ENCODE measurements at places on chromosomes 4 and X. TPM values are rescaled to one million over a fixed set of nuclear protein-coding genes. Genes with fewer than 3 reads are reported as not detected.

Gene ADH4
- total RNA-seq: 0.64 TPM

Gene POU4F2
- total RNA-seq: not detected

DNA sequence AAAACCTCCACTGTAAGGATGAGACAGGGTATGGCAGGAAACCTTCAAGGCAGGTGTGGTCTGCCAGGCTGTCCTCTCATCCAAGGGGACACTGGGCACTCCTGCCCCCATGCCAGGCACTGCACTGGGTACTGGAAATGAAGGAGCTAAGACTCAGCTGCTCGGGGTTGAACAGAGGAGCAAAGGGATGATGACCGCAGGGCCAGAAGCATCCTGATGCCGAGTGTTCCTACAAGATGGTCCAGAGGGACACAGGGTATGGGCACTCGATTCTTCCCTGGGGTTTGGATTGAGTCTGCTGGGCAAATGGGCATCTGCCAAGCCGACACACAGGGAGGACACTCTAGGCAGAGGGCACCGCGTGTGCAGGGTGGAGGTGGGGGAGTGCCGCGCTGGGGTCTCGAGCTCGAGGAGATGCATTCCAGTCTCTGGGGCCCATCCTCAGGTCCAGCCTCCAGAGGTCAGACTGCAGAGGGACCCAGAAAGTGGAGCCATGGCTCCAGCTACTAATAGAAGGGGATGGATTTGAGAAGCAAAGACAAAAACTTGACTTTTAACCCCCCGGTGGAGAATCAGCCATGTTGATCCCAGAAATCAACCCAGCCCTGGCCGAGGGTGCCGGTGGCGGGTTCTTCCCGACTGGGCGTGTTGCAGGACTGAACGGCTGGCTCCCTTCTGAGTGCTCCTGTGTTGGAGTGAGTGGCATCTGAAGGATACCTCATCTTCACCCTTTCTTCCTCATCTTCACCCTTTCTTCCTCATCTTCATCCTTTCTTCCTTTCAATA is 247.0 kb downstream of the AFAP1 start:
- no peak for DNase-seq

DNA sequence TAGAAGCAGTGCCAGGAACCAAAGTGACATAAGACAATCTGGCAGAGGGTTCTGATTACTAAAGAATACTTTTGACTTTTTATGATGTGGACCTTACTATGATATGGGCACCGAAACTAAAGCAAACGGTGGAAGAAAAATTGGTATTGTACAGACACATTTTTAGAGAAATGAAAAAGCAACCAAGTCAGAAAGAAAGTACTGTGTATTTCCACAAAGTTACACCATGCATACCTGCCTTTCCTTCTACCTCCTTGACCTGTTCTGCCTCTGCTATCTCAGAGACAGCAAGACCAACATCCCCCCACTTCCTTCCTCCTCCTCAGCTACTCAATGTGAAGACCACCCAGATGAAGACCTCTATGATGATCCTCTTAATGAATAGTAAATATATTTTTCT is 88.3 kb downstream of the HUWE1 start:
- no peak for DNase-seq

- no peak for DNase-seq
These were observed 29.6 kb downstream of the REST start for GRCh38 chr4:56937262-56937661.

GRCh38 chrX:49291615-49292337 is 11.7 kb upstream of the GAGE10 start:
- DNase-seq: no peak

Gene RS1
- total RNA-seq: not detected

DNA sequence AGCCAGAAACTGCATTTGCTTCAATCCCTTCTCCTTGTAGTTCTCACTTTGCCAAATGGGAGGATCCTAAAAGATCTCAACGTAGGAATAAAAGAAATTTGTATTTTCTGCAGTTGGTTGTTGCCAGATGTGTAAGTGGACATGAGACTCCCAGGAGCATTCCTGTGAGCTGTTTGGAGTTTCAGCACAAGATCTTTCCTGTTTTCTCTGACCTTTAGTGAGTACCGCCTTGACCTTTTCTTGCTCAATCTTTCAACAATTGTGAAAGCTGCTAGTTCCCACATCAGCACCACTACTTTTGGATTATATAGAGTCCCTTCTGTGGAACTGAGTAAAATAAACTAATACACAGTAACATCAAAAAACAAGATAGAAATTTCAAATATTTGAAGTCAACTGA is 683.8 kb upstream of the PABPC4L start:
- DNase-seq: no peak

- DNase-seq: no peak
These were observed 9.2 kb downstream of the PWWP3B start for GRCh38 chrX:106177106-106177981.

Gene MGARP
- 1.2 TPM for total RNA-seq

GRCh38 chrX:109485470-109486340 is 3.8 kb upstream of the GUCY2F start:
- peak; percentile 44 for DNase-seq

- no peak for DNase-seq
These were observed 39.1 kb upstream of the MBTPS2 start for GRCh38 chrX:21800344-21800770.

DNA sequence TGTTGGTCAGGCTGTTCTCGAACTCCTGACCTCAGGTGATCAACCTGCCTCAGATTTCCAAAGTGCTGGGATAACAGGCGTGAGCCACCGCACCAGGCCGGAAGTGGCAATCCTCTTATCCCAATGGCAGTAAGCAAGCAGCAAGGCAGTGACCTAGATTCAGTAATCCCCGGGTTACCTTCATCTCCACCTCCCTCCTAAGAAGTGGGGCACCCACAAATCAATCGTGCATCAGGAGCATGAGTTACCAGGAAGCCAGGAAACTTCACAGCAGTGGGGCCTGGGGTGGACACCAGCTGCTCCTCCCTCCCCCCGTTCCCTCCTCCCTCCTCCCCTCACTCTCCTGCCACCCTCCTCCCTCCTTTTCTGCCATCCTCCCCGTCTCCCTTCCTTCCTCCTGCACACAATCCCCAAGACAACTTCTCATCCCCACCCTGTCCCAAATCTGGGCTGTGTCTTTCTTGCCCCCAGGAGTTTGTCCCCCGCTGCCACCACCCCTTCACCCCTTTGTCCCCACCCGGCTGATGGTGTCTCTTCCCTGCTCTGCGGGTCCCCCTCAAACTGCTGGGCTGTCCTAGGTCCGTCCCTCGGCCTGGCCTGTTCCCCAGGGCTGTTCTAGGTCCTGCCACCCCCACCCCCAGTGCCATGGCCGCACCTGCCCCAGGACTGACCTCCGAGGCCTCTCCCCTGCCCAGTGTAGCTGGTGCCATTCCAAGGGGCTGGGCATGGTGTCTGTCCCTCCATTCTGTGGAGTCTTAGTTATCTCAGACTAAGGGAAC is 2.2 kb downstream of the PDE6B start:
- DNase-seq: no peak

Gene FGD1
- 6.7 TPM for total RNA-seq

DNA sequence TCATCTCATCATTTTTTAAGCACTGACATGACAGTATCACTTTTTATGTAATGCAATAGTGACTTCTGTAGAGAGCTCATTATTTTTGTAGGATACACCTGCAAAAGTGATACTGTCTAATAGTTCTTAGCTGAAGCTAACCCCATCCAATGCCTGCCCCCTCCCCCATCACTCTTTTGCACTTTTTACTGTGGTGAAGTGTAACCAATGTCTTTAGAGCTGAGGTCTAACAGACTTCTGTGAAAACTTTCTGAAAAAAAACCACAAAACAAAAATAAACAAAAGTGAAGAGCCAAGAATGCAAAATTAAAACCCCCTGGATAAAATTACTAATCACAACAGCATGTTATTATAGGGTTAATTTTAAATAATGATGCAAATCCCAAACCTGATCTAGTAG is 301.1 kb downstream of the ANK2 start:
- DNase-seq: no peak

Gene CNGA1
- 6.3 TPM for total RNA-seq

Gene TLL1
- 10.5 TPM for total RNA-seq

DNA sequence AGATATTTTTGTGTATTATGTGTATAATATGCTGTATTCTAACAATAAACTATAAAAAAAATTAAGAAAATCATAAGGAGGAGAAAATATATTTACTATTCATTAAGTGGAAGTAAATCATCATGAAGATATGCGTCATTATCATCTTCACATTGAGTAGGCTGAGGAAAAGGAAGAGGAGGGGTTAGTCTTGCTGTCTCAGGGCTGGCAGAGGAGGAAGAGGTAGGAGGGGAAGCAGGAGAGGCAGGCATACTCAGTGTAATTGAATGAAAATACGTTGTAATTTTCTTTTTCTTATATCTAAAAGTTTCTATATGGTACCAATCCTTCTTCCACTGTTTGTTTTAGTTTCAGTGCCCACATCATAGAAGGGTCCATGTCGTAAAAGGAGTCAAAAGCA is 9.8 kb upstream of the TMEM185A start:
- no peak for DNase-seq

DNA sequence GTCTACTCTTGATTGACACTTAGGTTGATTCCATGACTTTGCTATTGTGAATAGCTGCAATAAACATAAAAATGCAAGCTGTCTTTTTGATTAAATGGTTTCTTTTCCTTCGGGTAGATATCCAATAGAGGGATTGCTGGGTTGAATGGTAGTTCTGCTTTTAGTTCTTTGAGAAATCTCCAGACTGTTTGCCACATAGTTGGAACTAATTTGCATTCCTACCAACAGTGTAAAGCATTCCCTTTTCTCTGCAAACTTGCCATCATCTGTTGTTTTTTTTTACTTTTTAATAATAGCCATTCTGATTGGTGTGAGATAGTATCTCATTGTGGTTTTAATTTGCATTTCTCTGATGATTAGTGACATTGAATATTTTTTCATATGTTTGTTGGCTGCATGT is 122.2 kb upstream of the PRKG2 start:
- no peak for DNase-seq

DNA sequence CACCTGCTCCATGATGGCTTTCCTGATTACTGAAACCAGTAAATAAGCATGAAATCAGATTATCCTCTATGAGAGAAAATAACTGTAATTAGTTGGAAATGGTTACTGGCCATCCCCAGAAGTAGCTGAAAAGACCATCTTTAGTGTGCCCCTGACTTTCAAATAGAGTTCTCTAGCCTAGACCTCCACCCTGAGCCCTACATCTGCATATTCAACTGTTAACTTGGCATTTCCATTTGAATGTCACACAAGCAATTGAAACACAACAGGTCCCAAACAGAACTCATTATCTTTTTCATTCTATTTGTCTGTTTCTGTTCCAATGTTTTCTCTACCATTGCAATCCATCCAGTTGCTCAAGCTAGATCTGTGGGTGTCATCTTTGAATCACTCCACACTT is 952.3 kb downstream of the RPA4 start:
- no peak for DNase-seq

Gene CSAG3
- not detected for total RNA-seq

DNA sequence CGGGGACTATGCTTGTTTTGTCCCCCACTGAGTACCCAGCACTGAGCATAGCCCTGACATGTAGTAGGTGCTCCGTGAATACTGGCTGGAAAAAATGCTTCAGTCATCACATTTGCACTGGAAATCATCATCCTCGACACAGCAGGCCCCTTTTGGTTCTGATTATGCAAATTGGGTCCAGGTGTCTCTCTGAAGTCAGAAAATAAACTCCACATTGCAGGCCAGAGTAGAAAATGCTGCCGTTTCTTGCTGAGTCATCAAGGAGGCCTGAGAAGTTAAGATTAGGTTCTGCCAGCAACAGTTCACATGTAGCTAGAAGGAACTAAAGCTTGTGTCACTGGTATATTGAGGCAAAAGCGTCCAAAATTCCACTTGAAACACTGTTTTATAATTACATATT is 15.0 kb upstream of the STK32B start:
- no peak for DNase-seq

- no peak for DNase-seq
These were observed 35.2 kb upstream of the SCD5 start for GRCh38 chr4:82833696-82834313.

- DNase-seq: no peak
These were observed 49.5 kb downstream of the SEPSECS start for GRCh38 chr4:25110527-25111329.

Gene SMR3A
- not detected for total RNA-seq

GRCh38 chr4:95377366-95377900 is 171.3 kb downstream of the UNC5C start:
- no peak for DNase-seq

DNA sequence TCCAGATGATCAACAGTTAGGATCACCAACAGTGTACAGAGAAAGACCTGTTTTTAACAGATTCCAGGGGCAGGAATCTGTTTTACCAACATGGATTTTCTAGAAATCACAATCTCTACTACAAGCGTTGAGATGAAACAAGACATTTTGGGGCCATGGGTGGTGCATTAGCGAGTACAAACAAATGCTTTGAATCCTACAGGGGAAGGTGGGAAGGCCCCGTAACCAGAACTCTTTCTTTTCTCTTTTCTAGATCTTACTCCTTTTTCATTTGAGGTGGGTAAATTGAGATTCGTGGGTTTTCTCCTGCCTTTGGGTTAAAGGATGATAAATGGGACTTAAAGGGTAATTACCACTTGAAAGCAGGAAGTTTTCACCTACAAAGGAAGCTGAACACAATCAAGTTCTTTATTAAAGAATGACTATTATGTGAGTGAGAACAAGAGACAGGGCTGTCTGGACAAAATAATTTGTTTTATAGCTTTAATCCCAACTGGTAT is 189.9 kb upstream of the ANXA3 start:
- DNase-seq: no peak

DNA sequence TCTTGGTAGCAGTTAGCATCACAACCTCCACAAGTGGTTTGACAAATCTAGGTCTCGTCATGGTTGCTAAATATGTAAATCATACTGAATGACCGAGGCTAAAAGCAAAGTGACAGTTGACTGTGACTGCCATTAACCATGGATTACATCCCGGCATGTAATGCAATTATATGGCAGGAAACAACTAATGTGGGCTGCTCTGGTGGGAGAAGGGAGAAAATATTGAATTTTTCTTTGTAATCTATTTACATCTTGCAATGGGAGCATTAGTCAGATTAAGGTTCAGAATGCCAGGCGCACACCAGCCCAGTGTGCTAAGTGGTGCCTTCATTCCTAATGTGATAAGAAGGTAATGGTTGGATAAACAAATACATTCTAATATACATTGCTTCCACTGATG is 35.8 kb downstream of the UNC5C start:
- no peak for DNase-seq

Gene VSIG4
- total RNA-seq: 19.6 TPM

- DNase-seq: no peak
These were observed 5.0 kb downstream of the RBM3 start for GRCh38 chrX:48579259-48579658.

DNA sequence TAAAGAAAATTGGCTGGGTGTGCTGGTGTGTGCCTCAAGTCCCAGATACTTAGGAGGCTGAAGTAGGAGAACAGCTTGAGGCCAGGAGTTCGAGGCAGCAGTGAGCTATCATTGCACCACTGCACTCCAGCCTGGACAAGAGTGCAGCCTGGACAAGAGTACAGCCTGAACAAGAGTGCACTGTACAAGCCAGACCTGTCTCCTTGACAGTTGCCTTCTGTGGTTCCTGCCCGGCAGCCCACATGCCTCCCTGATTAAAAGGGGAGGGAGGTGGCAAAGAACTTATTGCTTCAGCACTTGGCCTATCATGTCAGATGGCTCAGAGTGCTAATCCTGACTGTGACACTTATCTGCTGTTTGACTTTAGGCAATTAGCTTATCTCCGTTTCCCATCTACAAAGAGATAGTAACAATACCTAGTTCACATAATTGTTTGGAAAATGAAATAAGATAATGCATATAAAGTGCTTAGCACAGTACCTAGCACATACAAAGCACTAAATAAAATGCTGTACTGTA is 249.1 kb downstream of the DCLK2 start:
- no peak for DNase-seq

All from lower leg skin (tissue), 4 donors.